ENCODE measurements at places on chromosomes 11 and 22.

GRCh38 chr22:24027389-24027975 lies 16.4 kb downstream of the CABIN1 start:
- DNase-seq: no peak

GRCh38 chr22:20724676-20725454 lies 49.0 kb upstream of the SERPIND1 start:
- no peak for DNase-seq

GRCh38 chr11:87076874-87077429 lies 39.2 kb downstream of the TMEM135 start:
- DNase-seq: no peak

- DNase-seq: no peak
Measured at GRCh38 chr11:18696638-18697225, 1.8 kb upstream of the TMEM86A start.

DNA sequence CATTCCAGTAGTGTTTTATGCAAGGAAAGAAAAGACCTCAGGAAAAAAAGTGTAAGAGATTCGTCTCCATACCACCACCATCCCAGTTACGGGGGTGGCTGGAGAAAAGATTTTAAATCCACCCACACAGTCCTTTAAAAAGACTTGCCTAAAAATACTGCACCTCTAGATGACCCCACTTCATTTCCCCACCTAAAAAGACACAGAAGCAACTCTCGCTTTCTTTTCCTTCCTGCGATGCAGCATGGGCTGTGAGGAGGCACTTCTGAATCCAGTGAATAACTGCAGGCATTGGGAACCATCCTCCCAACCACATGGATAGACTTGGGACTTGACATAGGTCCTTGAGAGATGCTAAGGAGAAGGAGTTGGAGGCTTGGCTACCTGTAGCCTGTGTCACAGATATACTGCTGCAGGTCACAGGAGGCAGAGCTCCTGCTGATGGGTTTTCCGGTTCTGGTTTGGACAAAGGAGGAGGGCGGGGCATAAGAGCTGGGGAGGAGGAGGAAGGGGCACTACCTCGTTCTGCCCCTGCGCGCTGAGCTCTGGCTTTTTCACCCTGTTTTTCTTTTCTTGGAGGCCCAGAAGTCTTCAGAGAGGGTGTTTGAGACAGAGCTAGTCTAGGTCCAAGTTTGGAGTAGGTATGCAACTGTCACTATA lies 285.9 kb downstream of the NTM start:
- DNase-seq: no peak

DNA sequence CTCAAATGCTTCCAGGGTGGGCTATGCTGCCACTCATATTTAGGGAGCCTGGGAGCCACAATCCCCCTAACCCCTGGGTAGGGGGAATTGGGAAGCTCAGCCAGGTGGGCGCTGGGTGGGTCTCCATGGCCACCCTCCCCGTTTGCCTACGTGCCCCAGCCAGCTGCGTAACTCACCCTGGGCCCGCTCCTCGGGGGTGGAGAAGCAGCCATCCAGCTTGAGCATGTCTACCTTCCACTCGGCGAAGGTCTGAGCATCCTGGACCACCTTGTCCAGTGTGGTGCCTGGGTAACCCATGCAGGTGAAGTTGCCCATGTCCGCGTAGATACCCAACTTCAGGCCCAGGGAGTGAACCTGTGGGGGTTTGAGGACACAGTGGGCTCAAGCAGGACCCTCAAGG lies 3.7 kb downstream of the NAGA start:
- no peak for DNase-seq

GRCh38 chr11:114604179-114604813 lies 8.7 kb upstream of the NXPE4 start:
- DNase-seq: no peak

- DNase-seq: no peak
Measured at GRCh38 chr11:563812-564578, 3.2 kb downstream of the RASSF7 start.

DNA sequence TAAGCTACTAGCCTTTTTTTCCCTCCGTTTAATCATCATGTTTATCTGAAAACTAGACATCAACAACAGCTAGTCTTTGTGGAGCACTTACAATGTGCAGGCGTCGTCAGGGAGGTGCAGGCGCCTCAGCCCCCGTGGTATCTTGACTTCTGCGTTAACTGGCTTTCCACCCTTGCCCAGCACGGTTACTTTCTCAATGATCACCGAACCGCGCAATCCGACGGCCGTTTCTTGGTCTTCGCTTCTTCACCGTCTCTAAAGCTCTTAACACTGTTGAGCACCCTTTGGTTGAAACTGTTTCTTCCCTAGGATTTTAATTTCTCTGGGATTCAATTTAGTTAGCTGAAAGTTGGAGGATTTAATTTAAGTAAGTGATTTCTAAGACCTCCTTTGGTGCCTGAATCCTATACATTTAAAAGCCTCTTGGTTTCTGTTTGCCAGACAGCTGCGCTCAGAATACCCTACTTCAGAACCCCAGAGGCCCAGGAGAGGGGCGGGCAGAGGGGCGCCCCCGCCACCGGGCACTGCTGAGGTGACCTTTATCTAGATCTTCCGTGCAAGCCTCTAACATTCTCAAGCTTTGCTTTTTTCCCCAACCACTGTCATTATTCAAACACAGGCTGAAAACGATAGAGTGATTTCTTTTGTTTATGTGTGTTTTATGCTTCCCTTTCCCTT lies 18.0 kb upstream of the TMEM218 start:
- DNase-seq: no peak

DNA sequence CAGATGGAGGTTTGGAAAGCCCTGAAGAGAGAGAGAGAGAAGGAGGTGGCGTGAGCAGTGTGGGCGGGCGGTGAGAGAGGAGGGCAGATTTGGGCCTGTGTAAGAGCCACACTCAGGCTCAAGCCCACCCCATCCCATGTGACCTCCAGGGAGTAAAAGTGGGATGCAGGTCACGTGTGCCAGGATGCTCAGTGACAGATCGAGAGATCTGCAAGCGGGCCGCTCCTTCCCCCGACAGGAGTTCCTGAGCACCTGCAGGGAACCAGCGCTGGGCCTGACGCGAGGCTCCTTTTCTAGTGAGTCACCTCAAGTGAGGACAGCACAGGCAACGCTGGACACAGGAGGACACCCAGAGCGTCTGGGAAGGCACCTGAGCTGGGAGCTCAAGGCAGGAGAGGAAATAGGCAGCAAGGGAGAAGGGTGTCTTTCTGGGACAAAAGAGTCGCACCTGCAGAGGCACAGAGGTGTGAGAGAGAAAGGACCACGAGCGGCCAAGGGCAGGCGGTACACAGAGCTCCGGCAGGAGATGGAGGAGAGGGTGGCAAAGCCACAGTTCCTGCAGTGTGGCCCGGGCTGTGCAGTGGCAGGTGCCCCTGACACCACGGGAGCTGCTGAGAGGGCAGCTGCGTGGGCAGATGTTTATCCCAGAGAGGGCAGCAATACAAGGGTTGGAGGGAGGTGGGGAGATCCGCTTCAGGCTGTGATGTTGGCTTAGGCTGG lies 1294.8 kb downstream of the TBC1D22A start:
- DNase-seq: no peak

DNA sequence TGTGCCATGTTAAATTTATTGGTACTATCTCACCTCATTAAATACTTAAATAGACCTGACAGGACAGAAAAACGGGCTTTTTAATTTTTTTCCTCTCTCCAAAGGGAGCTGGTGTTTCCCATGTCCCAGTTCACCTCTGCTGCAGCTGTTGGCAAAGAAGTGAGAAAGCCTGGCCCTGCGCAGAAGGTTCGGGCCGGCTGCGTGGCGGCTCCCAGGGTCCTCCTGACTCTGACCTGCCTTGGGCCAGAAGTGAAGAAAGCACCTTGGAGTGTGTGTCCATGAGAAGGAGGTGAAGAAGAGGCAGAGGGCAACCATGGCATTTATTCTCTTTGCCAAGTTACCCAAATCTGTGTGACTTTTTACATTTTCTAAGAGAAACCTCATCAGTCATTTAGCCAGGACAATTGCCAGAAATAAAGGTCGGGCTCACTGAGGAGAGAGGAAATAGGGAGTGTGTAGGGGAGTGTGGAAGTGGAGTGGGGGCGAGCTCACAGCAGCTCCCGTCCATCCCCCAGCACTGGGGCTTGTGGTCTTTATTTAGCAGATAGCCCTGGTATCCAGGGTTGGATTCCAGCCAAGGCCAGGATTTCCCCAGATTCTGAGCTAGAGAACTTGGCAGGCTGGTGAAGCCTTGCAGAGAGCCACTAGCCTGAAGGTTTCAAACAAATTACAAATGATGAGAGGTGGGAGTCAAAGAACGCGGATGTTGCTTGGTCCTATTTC lies 102.4 kb upstream of the CADM1 start:
- peak; percentile 41 for DNase-seq

GRCh38 chr11:112440518-112440917 lies 179.9 kb upstream of the PLET1 start:
- DNase-seq: no peak

DNA sequence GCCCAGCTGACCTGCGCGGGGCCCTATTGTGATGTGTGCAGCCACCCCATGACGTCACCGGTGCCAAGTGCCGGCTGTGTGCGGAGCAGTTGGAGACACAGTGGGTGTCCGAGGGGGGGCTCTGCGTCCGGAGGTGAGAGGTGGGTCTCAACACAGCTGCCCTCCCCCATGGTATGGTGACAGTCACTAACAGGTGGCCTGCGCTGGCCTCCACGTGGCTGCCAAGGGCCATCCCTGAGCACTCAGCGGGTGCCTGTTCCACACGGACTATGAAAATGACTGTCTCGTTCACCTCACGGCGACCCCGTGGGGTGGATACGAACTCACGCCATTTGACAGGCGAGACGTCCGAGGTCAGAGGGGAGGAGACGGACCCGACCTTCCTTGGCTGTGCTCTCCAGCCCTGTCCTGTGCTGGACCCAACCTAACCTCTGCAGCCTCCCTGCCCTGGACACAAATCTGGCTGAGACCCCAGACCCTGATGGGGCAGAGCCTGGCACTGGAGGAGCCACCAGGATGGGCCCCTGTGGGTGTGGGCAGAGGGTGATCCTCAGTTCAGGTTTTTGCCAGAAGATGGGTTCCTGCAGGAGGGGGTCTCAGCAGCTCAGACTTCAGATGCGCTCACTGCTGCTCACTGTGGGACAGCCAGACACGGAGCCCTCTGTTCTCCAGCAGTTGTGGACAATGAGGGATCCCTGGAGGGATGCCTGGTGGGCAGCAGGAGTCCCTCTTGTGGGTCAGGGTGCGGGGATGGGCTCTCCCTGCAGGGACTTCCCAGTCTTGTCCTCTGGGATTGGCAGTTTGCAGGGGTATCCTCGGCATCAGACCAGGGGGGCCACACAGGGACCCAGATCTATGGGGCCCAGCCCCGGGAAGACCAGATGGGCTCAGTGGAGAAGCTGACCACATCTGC lies 6.3 kb downstream of the HRAS start:
- DNase-seq: no peak

DNA sequence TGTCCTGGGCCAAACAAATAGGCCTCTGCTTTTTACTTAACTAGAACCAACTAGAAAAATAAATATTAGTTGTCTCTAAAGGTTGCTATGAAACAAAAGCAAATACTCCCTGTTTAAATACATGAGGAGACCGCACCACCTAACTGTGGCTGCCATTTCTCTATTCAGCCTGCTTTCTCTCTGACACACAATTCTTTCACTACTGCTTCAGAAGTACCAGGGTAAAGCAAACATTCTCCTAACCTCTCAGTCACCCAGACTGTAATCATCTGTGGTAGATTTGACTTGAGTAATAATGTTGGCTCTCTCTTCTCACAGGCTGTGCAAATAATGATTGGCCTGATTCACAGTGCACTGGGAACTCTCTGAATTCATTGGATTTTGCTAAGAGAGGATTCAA lies 41.0 kb upstream of the MS4A8 start:
- peak; percentile 93 for DNase-seq

GRCh38 chr22:36762687-36763260 lies 13.1 kb downstream of the IFT27 start:
- no peak for DNase-seq

GRCh38 chr11:72333661-72334060 lies 89.7 kb upstream of the PHOX2A start:
- no peak for DNase-seq

- no peak for DNase-seq
Measured at GRCh38 chr11:60862171-60862570, 5.2 kb upstream of the ZP1 start.

GRCh38 chr11:57501953-57502352 lies 13.5 kb downstream of the SLC43A1 start:
- DNase-seq: no peak

DNA sequence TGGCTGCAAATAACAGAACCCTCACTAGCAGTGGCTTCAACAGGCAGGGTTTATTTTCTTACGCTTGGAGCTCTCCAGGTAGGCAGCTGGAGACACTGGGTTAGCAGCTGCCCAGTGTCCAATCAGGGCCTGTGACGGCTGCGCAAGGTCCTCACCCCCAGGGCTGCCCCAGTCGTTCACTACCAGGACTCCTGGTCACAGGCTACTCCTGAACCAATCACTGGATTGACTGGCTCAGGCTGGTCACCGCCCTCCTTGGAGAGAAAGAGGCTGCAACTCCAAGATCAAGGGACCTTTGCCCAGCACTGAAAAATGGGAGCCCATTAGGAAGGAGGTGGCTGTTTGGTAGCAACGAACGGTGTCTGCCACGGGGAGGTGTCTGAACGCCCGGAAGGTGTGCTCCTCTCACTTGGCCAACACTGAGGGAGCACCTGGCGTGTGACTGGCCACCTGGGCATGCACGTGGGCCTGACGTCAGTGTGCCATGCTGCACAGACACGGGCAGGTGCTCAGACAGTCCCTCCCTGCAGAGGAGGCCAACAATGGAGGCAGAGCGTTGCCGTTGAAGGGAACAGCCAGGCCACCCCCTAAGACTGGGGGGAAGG lies 5.1 kb downstream of the ARSA start:
- no peak for DNase-seq

GRCh38 chr11:75487365-75487764 lies 38.4 kb downstream of the GDPD5 start:
- no peak for DNase-seq

GRCh38 chr11:35518766-35519165 lies 6.7 kb downstream of the PAMR1 start:
- DNase-seq: no peak

- DNase-seq: no peak
Measured at GRCh38 chr11:83374311-83374710, 88.1 kb upstream of the CCDC90B start.

DNA sequence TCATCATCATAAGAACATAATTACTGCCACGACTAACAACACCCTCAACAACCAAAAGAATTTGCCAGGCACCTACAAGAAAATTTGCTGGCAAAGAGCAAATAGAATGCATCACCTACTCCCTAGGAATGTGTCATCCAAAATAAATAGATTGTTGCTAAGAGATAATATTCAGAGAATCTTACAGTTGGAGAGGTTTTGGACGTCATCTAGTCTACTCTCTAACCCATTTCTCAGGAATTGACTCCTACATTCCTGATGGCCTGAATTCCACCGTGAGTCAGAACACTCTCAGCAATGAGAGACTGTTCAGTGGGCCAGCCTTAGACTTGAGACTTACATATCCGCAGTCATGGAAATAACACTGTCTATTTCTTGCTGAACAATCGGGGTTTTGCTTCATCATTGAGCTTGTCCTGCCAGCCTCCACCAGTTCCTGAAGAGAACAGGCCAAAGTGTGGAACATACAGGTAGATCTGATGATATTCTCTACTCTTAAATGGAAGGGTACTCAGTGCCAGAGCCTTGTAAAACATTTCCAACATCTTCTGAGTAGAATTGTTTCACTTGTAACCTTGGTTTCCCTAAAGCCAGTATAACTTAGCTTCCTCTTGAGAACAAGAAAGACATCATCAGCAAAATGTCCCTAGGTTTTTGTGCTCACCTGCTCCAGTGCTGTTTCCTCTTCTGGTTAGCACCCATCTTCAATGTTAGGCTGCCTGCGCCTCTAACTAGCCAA lies 8.3 kb downstream of the KIRREL3 start:
- DNase-seq: no peak

GRCh38 chr11:113926273-113927197 lies 21.9 kb downstream of the HTR3B start:
- DNase-seq: no peak

GRCh38 chr22:39289533-39289932 lies 29.9 kb downstream of the RPL3 start:
- DNase-seq: no peak
